Activated CD4-positive, alpha-beta memory T cell treated with anti-CD3 and anti-CD28 coated beads for 36 hours (primary cell): ENCODE measurements at places on chromosomes 3 and 15. TPM values are rescaled to one million over a fixed set of nuclear protein-coding genes. Genes with fewer than 3 reads are reported as not detected.

Gene TRIM42
- total RNA-seq = not detected

Gene DET1
- total RNA-seq = 2.2 TPM

Gene CIAO2A
- total RNA-seq = 97.4 TPM

Gene SPSB4
- not detected for total RNA-seq

DNA sequence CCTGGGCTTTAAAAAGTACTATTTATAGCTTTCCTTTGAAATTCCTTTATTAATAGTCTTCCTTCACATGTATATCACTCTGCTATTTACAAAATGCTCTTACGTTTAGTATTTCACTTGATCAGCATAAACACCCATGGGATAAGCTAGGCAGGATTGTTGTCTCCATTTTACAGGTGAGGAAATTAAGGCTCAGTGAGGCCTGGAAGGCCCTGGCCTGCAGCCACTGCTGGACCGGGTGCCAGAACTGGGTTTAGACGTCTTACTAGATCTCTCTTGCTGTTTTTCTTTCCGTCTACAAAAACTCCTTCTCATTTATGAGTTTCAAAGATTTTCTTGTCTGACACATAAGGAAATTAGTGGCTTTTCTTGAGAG is 236.4 kb downstream of the LPP start:
- DNase-seq = no peak

DNA sequence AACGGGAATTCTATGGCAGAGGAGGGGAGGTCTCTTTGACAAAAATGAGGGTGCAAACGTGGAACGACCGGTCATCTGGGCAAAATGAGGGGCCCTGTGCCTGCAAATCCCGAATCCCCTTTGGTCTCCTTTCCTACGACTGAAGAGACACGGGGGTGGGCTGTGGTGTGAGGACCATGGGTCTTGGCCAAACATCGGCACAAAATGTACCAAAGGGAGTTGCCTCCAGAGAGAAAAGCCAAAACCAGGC is 498 bp downstream of the ZNF280D start:
- DNase-seq = no peak

DNA sequence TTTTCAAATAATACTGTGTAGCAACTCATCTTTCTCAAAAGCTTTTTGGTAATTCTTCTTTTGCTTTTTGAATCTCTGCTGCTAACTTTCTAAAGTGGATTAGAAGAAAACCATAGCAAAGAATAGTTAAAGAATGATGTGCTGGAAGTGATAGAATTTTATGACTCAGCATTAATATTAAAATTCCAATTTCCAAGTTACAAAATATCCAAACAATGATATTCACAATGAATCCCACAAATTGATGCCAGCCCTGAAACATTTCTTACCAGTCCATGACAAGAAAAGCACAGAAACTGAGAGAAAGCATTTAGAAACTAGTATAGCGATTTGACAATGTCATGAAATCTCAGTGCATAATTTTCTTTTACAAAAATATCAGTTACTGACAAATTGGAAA is 482.2 kb downstream of the RBMS3 start:
- no peak for DNase-seq

DNA sequence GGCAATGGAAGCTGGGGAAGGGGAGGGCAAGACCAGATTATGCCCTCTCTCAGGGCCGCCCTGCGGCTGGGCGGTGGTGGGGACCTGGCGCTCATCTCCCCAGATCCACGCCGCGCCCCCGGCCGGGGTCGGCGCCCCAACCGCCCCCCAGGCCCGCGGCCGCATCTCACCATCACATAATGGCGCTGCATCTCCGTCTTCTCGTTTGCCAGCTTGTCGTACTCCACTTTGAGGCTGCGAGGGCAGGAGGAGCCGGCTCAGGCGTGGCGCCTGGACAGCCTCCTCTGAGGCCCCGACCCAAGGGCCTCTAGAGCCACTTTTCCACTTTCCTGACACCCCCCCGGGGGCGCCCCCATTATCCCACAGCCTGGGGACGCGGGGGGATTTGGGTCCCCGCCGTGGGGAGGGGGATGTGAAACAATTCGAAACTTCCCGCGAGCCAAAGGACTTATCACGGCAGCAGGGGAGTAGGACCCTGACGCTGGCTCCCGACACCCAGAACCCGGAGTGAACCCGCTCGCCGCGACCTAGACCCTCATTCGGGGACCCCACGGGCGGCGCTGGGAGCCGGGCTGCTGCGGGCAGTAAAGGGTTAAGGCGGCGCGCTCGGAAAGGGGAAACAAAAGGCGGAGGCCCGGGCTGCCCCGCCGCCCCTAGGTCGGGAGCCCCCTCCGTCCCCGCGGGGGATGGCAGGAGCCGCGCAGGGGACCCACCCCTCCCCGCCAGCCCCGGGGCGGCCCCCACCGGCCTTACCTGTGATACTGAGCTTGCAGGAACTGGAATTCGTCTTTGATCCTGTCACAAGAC is 2.1 kb downstream of the TLE3 start:
- peak; percentile 66 for DNase-seq

DNA sequence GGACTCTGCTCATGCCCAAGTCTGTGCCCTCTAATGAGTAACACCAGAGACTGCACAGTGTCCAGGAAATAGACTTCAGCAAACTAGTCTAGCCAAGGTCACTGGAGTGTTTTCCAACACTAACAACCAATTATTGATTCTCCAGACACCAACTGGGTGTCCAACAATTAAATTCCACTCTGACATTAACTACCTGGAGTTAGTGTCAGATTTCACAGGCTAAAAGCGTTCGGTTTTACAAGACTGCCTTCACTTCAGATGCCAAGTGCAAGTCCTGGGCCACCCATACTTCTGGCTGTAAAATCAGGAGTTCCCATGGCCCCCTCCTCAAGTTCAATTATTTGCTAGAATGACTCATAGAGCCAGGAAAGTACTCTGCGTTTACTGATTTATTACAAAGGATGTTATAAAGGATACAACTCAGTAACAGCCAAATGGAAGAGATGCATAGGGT is 20.8 kb upstream of the CFAP161 start:
- no peak for DNase-seq

DNA sequence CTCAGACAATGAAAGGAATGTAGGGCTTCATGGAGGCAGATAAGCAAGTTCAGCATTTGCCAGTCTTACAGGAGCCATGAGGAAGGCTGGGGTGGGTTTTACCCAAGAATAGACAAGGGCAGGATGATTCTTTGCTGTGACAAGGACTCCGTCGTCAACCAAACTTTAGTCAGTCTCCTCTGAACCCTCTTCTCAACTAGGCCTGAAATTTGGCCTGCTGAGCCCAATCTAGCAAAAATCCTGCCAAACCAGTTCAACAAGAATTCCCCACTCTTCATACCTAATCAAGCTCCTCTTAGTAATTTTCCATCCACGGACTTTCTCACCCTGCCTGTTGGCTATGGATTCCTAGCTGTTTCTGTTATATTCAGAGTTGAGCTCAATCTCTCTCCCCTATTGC is 280.5 kb downstream of the TBL1XR1 start:
- DNase-seq = no peak

- DNase-seq = no peak
Observed at GRCh38 chr3:110679285-110679684, 392.3 kb upstream of the NECTIN3 start.

DNA sequence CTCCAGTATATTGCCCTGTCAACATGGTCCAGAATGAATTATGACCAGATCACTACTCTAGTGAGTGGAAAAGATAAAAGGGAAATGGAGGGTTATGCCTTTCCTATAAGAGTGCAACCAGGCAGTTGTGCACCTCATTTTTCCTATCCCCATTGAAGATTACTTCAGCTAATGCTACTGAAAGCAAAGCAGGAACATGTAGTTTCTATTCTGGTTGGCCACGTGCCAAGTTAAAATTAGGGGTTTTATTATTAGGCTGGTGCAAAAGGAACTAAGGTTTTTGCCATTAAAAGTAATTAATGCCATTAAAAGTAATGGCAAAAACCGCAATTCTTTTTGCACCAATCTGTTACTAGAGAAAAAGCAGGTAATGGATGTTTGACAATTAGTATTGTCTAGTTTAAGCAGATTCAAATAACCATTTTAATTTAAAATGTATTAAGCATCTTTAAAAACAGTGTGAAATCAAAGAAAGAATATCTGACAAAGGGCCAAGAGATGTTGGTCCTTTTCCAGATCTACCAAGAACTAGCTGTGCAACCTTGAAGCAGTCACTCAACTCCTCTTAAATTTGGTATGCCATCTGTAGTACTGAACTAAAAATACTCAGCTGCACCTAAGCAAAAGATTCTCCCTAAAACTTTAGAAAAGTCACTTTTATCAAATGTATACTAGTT is 567.5 kb upstream of the CCDC54 start:
- no peak for DNase-seq

DNA sequence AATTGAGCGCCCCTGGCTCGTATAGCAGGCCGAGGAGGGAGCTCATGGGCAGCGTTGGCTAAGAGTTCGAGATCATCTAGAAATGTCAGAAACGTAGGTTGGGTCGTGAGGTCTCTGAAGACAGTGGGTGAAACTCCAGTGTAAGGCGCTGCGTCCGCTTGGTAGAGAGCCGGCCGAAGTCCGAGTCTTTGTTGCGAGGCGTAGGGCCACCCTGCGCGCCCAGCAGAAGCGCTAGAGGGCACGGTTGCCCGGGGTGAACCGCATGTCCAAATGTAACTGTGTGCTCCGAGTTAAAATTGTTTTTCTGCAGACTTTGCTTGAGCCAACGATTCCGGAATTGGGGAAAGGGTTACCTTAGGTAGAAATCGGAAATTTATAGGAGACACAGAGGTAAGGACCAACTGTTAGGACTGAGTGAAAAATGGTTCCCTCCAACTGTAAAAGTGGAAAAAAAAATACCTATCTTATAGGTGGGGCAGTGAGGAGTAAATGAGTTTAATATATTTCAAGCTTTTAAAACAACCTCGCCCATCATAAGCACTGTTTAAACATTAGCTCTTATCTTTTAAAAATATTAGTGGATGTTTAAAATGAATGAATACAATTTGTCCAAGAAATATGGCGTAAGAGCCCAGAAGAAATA is 993 bp upstream of the SIAH2 start:
- peak; percentile 64 for DNase-seq

- DNase-seq = no peak
Observed at GRCh38 chr15:50289749-50290148, 24.2 kb upstream of the HDC start.

- DNase-seq = no peak
Observed at GRCh38 chr3:11914651-11915050, 68.0 kb upstream of the TAMM41 start.

GRCh38 chr3:43032646-43033628 is 53.8 kb downstream of the GASK1A start:
- DNase-seq = no peak

DNA sequence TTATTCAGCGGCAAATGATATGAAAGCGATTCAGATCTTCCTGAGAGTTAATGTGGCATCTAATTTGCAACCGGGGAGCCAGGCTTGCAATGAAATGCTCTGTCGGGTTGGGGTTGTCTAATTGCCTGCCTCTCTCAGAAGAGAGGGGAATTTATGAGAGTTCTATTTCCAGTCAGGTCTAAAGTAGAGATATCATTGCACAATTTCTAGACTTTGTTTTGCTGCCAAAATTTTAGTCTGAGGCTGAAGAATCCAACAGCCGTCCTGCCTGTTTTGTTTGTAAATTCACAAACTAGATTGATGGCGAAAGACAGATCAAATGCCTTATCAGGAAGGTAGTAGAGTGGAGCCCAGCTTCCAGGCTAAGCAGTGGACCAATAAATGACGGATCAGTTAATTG is 610 bp downstream of the LIPC start:
- no peak for DNase-seq

- DNase-seq = peak; percentile 15
Observed at GRCh38 chr3:67018105-67018788, 20.1 kb downstream of the KBTBD8 start.

DNA sequence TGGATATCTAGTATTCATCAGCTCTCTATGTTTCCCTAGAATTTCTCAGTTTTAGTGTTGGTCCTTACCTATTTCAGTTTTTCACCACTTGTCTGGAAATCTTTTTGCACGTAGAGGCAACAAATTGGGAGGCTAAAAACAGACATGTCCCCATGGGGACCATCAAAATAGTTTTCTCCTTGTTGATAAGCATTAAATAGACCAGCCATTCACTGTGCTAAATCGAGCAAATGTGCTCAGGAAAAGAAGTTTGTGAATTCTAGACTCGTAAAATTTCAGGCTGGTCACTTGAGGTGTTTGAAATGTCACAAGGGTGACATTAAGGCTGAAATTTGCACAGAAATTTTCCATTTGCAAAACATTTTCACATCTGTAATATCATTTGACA is 102.6 kb downstream of the SPATA16 start:
- DNase-seq = no peak

GRCh38 chr3:10549617-10550230 is 44.3 kb upstream of the ATP2B2 start:
- DNase-seq = no peak

DNA sequence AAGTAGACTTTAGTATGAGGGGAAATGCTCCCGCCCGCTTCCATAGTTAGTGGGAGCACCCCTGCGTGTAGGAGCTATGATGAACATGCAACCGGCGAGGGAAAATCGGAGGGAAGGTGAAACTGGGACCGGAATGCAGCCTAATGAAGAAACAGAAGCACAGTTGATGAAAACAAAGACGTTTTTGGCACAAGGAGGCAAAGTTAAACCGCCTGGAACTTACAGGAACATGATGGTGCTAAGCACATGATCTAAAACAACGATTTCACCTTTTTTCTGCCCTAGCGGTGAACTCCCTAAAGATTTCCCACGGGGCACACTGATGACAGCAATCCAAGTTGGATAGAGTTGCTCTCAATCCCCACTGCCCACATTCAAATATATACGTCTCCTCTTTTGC is 49.4 kb upstream of the SPATA12 start:
- DNase-seq = no peak

DNA sequence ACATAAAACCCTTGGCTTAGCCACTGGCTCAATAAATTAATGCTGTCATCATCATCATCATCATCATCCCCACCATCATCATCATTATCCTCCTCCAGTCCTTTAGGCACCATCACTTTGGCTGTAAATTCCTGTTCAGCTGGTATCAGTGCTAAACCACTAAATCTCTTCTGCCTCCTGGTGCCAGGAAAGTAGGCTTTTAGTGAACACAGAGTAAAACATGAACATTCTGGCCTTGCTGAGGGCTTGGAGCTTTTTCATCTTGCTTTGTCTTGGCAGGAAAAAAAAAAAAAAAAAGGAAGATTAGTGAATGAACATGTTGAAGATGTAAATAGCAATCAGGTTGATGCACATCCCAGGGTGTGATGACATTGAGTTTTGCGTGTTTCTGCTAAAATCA is 67.3 kb upstream of the EIF1B start:
- DNase-seq = no peak

- DNase-seq = no peak
Observed at GRCh38 chr15:82103468-82103867, 57.6 kb upstream of the MEX3B start.

GRCh38 chr15:82935382-82935781 is 17.1 kb downstream of the HOMER2 start:
- no peak for DNase-seq
